ENCODE measurements at places on chromosomes 12 and 14.

GRCh38 chr12:57604992-57605810, 577 bp downstream of the DTX3 start:
- no peak for DNase-seq

DNA sequence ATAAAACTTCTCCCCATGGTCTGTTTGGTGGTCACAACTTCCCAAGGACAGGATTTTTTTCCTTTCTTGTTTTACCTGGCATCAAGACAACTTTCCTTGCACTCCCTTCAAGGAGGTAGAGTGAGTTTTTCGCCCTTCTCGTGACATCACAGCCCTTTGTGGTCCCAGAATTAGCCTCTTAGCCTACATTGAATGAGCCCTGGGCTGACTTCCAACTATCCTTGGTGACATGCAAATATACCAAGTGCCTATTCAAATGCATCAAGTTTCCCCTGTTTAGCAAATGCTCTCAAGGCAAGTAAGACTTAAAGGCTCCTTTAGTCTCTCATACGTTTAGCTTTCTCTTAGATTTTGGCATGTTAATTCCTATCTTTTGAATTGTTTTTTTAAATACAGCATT, 36.6 kb downstream of the TC2N start:
- DNase-seq = no peak

GRCh38 chr12:1838994-1839365, 18.6 kb downstream of the LRTM2 start:
- DNase-seq = no peak

GRCh38 chr14:29459531-29459930, 468.1 kb downstream of the PRKD1 start:
- no peak for DNase-seq

GRCh38 chr12:95257541-95257940, 39.9 kb downstream of the VEZT start:
- no peak for DNase-seq

DNA sequence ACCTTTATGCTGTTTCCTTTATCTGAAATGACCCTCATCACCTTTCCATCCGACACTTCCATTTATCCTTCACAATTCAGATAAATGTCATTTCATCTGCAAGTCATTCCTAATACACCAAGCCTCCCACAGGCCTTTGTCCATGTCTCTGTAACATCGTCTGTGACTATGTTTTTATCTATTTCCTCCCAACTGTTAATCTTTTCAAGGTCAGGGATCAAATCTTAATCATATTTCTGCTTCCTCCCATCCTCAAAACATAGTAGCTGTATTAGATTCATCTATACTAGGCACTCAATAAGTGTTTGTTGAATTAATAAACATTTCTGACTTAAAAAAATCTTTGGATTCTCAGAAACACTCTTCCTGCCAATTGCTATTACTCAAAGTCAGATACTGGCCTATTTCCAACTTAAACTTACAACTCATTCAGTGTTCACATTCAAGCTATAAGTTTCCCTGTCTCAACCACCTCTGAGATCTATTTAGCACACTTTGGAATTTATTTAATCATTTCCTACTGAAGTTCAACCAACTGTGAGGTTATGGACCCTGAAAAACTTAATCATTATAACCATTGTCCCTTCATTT, 100.2 kb upstream of the ALX1 start:
- no peak for DNase-seq

GRCh38 chr14:28488684-28489083, 277.9 kb upstream of the FOXG1 start:
- DNase-seq = no peak

- no peak for DNase-seq
Observed at GRCh38 chr12:66077542-66077941, 53.0 kb downstream of the LLPH start.

- no peak for DNase-seq
Observed at GRCh38 chr12:128715485-128715884, 108.3 kb downstream of the SLC15A4 start.

- no peak for DNase-seq
Observed at GRCh38 chr14:94396628-94397225, 8.3 kb upstream of the SERPINA1 start.

DNA sequence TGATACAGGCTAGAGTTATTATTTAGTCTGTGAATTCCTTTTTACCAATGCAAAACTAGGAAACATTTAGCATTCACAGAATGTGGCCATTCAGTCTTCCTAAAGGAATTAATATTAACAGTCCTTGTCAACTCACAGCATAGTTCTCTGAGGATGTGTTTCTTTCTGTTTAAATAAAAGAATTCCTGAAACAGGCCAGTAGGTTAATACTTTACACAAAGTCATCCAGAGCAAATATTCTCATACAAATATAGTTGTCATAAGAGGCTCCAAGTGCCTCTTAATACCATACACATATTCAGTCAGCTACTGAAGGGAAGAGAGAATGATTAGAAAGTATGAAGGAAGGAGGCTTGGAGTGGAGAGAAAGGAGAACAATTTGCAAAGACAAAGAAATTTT, 120.1 kb downstream of the LMNTD1 start:
- no peak for DNase-seq

DNA sequence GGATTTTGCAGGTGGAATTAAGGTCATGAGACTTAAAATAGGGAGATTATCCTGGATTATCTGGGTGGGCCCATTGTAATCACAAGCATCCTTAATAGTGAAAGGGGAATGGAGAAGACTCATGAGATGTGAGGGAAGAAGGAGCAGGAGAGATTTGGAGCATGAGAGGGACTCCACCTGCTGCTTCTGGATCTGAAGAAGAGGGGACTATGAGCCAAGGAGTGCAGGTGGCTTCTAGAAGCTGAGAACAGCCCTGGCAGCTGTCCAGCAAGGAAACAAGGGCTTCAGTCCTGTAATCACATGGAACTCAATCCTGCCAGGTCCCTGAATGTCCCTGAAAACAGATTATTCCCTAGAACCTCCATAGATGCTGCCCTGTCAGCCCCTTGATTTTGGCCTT, 67.8 kb downstream of the PELI2 start:
- DNase-seq = no peak

DNA sequence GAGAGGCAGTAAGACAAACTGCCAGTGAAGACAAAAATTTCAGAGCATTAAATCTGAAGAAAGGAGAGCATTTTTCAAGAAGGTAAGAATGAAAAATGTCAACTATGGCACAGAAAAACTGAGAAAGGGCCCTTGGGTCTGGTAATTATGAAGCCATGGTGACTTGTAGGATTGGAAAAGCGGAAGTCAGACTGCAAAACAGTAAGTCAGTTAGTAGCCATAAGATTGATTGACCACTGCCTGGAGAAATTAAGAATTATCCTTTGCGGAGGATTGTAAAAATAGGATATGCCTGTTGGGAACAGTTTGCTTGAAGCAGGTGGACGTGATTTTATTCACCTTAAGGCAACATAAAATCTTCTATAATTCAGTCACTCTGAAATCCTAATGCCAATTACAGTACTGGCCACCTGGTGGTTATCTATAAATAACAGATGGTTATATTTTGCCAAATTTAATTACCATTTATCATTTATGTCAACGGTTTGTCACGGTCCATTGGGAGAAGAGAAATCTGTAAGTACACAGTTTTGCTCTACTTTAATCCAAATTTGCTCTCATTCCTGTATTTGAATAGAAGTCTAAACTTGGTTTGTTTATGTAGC, 127.1 kb upstream of the CNTN1 start:
- no peak for DNase-seq

DNA sequence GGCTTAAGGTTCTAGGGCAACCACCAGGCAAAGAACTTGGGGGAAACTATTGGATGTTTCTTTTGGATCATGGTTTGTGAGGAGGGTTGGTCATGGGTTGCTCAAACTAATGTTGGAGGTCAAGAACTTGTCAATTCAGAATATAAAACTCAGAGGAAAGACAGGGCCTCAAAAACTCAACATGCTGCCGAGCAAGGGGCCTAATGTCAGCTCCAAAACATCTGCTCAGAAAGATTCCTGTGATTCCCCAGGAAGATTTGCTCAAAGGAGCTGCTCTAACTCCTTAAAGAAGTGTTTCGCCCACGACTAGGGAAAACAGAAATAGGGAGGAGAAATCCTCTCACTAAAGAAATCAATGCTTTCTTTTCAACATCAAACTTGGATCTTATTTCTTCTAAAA, 3.7 kb upstream of the IGF1 start:
- DNase-seq = no peak

DNA sequence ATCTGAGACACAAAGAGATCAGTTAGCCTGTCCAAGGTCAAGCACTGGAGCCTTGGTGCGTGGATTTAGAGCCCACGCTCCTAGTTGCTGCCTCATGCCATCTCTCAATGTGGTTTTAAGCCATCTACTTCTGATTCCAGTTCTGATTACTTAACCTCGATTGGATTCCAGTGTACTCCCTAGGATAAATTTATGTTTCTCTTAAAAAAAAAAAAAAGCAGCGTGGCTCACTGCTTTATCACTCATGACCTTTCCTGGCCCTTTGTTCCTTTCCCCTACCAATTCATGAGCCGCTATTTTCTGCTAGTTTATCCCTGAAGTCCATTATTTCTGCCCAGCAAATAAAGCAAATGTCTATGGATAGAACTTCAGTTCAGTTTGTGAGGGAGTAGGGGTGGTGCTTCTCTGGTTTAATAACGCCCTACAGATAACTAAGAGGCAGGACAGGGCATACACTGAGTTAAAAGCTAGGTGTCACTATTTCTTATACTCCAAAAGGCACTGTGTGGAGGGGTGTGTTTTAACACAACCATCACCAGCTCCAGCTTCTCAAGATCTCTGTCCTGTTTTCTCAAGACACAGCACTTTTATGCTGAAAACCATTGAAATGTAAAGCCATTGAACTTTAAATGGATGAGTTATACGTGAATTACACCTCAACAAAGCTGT, 9.8 kb upstream of the PARP11 start:
- DNase-seq = no peak

DNA sequence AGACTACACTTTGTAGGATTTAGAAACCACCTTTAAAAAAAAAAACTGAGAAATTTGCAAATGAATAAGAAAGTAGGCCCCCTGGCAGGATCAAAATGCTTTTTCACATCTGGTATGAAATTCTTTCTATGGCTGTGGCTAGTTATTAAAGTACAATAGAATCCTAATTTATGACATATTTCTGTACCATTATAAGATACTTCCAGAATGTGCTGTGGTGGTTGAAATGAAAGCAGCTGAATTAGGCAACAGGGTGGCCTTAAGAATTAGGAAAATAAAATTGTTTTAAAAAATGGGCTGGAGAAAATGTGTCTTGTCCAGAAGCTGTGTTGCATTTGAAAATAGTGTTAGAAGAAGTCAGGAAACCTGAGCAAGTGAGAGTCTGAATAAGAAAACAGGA, 85.9 kb upstream of the PDE3A start:
- DNase-seq = no peak

GRCh38 chr14:65357113-65357512, 55.4 kb upstream of the FUT8 start:
- DNase-seq = no peak

DNA sequence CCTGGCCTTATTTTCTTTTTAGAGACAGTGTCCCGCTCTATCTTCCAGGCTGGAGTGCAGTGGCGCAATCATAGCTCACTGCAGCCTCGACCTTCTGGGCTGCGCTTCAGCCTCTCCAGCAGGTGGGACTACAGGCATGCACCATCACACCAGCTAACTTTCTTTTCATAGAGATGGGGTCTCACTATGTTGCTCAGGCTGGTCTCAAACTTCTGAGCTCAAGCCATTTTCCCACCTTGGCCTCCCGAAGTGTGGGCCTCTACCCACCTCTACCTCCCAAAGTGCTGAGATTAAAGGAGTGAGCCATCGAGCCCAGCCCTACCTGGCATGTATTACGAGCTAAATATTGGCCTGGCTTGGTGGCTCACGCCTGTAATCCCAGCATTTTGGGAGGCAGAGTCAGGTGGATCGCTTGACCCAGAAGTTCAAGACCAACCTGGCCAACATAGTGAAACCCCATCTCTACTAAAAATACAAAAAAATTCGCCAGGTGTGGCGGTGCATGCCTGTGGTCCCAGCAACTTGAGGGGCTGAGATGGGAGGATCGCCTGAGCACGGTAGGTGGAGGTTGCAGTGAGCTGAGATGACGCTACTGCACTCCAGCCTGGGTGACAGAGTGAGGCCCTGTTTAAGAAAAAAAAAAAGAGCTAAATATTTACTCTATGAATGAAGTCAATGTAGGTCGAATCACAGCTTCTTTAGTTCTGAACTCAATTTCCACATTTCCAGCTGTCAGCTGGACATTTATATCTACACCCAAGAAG, 7.6 kb upstream of the RILPL1 start:
- DNase-seq = no peak

DNA sequence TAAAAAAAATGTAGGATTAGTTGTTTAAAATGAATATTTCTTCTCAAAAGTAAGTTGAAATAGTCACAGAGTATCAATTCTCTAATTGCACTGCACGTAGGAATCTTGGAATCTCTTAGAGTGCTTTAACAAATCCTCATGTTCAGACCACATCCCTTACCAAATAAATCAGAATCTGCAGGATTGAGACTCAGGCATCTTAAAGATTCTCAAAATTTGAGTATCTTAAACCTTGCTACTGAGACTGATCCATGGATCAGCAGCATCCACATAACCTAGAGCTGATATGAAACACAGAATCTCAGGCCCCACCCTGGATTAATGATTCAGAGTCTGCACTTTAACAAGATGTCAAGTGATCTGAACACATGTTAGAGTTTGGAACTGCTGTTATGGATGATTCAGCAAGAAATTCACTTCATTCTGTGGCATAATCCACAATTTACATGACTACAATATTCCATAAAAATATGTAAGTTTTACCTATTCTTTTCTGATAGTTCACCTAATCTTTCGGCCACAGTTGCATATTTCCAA, 58.7 kb downstream of the ADAMTS20 start:
- DNase-seq = no peak

- DNase-seq = no peak
Observed at GRCh38 chr12:70883855-70884254, 36.7 kb downstream of the PTPRR start.

DNA sequence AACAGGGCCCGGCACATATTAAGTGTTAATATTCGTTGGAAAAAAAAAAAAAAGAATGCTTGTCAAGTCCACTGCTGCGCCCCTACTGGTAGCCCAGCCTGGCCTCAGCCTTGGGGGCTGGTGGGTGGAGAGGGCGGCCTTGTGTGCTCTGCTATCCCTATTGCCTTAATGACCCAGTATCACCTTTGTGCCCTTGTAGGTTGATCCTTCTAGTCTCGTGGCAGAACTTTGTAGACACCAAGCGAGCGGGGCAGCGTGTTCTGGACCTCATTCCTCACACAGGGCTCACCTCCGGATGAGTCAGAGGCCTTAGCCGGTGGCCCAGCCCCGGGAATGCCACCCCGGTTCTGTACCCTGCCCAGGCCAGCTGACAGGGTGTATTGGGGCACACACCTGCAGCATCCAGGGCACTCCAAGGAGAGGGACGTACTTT, 1.8 kb upstream of the RCOR1 start:
- DNase-seq = no peak

DNA sequence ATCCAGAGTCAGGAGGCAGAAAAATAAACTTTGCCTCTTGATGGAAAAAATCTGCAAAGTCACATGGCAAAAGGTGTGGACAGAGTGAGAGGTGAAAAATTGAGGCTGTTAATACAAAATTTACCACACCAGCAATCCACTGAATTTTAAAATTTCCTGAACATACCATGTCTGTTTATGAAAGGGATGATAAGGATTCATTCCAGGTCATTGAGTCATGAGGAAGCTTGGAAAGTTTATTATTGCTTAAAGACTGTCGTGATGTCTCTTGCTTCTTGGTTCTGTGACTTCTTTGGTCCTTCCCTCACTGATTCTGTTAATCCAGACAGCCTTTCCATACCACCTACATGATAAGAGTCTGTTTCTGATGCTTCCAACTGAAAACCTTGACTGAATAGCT, 73.2 kb downstream of the TTC6 start:
- no peak for DNase-seq

- DNase-seq = no peak
Observed at GRCh38 chr14:54775486-54776140, 127.0 kb downstream of the GCH1 start.

- DNase-seq = peak; percentile 38
Observed at GRCh38 chr14:97697772-97698171, 900.6 kb downstream of the VRK1 start.
